ENCODE measurements at places on chromosomes 2 and 18.

GRCh38 chr2:101132202-101132601, 19.0 kb downstream of the TBC1D8 start:
- no peak for DNase-seq

- no peak for DNase-seq
Measured at GRCh38 chr18:37452015-37452414, 113.6 kb downstream of the CELF4 start.

DNA sequence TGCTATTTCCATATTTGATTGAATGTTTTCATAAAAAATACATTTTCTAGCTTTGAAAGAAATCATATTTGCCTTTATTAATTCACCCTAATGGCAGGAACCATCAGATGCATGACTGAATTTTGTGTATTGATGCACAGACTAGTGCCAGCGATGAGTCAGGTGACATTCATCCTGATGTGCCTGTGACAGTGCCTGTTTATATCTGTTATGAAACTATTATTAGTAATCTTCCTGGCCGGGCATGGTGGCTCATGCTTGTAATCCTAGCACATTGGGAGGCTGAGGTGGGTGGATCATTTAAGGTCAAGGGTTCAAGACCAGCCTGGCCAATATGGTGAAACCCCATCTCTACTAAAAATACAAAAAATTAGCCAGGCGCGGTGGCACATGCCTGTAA, 170.0 kb downstream of the TSN start:
- DNase-seq, result no peak

DNA sequence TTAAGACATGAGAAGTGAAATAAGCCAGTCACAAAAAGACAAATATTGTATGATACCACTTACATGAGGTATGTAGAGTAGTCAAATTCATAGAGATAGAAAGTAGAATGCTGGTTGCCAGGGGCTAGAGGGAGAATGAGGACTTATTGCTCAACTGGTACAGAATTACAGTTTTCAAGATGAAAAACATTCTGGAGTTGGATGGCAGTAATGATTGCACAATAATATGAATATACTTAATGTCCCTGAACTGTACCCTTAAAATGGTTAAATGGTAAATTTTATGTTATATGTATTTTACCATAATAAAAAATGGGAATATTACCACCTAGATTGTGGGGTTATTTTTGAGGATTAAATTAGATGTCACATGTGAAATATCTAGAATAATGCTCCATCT, 341.2 kb downstream of the CLIP4 start:
- DNase-seq, result no peak

DNA sequence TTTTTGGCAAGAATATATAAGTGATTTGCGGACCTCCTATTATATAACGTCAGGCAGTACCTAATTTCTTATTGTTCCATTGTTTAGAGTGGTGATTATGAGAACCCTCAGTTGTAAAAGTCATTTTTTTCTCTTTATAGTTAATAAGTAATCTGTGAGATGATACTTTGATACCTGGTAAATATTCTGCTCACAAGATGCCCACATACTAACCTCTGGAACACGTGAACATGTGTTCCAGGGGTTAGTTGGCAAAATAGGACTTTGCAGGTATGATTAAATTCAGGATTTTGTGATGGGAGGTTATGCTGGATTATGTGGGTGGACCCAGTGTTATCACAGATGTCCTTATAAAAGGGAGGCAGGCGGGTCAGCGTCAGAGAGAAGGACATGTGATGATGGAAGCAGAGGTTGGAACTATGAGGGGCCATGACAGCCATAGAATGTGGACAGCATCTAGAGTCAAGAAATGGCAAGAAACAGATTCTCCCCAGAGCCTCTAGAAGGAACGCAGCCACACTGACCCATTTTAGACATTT, 16.8 kb downstream of the MAIP1 start:
- no peak for DNase-seq

DNA sequence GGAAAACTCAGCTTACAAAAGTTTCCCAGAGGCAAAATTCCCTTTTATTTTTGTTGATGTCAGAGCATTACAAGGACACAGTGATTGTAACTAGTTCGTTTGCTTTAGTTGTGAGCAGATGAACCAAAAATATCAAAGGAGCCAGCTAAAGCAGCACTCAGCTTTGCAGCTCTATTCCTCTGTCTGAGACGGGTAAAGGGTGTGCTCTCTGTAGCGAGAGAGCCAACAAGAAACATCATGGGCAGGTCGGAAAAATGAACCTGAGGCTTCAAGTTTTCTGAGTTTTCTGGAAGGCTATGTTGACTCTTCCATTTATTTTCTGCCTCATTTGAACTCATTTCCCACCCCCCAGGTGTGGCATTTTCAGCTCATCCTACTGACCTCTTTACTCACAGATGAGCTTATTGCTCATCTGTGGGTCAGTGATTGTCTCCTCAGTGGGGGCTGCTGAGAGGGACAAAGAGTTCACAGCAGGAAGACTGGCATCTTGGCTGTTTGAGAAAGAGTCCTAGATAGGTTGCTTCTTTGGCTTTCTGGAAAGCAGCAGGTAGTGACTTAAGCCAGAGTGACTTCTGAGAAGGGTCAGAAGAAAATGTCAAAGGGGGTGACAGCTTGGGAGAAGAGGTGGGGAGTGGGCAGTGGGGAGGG, 66.6 kb upstream of the EPC2 start:
- peak; percentile 57 for DNase-seq

- no peak for DNase-seq
Measured at GRCh38 chr2:149652926-149653325, 65.4 kb upstream of the MMADHC start.

- no peak for DNase-seq
Measured at GRCh38 chr2:103788389-103788788, 1026.6 kb downstream of the TMEM182 start.

- DNase-seq, result no peak
Measured at GRCh38 chr2:238059505-238059904, 1.3 kb upstream of the SCLY start.

- no peak for DNase-seq
Measured at GRCh38 chr2:201664334-201664733, 21.0 kb upstream of the TMEM237 start.

GRCh38 chr2:56009758-56010458, 86.3 kb upstream of the EFEMP1 start:
- DNase-seq, result no peak

- no peak for DNase-seq
Measured at GRCh38 chr2:240622531-240623235, 2.6 kb upstream of the GPR35 start.

DNA sequence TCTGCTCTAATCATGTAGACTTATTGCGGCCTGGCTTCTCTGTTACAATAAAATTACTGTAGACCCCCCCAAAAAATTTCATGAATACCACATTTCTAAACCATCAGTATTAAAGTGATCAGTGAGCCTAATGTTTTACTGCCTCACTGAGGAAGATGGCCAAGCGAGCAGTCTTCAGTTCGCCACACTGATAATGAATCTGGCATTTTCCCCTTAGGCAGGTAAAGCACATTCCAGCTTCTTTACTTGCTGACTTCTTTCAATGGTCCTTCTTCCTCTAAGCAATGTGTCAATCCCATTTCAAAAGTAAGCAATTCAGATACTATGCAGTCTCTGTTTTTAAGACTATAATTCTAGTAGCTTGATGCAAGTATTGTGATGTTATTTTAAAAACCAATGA, 137.6 kb downstream of the LAMA1 start:
- no peak for DNase-seq

GRCh38 chr2:211879323-211879722, 659.3 kb downstream of the ERBB4 start:
- no peak for DNase-seq

DNA sequence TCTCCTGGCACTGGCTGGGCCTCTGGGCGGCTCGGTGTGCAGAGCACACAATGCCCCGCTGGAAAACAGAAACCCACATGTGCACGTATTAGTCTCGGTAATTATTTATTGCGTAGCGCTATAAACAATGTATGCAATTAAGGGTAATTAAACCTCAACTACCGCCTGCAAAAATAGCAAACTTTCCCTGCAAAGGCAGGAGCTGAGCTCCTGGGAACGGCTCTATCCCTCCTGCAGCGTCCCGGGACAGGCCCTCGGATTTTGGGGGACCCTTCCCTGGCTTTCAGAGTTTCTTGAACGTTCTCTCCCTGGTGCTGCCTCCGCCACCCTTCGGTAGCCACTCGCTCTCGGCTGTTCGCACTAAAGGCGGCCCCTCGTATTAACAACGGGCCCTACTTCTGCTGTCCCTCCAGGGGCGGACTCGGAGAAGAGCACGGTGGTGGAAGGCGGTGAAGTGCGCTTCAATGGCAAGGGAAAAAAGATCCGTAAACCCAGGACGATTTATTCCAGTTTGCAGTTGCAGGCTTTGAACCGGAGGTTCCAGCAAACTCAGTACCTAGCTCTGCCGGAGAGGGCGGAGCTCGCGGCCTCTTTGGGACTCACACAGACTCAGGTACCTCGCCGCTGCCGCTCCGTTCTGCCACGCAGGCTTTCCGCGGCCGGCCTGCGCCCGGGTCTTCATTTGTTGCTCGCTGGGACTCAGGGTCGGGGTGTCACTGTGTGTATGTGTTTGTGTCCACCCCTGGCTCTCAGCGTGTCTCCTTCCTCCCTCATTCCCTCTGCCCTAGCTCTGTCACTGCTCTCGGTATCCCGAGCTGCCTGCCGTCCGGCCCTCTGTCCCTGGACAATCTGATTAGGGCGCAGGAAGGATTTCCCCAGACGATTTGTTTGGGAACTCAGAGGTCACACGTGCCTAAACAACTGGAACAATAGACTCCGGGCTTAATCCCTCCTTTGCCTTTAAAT, 1.2 kb downstream of the DLX1 start:
- DNase-seq, result peak; percentile 27

DNA sequence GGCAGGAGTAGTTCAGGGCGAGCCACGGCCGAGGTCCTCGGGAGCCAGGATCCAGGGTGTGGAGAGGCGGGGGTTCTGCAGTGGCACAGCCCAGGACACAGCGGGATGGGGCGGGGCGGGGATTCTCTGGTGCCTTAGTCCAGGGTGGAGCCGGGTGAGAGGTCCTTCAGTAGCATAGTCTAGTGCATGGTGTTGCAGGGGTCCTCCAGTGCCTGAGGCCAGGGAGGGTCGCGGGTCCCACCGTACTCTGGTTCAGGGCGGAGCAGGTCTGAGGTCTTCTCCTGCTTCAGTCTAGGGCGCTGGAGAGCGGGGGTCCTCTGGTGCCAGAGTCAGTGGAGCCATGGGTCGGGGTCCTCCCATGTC, 131.1 kb downstream of the CCDC74A start:
- DNase-seq, result no peak

DNA sequence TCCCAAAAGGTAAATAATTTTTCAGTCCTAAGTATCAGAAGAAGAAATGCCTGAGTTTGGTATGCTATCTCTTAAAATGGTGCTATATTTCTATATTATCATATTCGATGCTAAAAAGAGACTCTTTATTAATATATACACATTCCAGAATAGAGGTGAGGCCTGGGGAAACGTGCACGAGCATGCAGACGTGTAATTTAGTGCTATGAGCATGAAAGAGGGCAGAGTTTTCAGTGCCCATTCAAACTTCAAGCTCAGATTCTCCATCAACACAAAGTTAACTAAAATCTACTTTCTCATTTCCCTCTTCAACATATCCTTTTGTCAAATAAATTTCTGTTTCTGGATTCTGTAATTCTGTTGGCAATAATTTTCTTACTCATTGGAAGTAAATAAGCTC, 5.7 kb upstream of the COBLL1 start:
- no peak for DNase-seq

DNA sequence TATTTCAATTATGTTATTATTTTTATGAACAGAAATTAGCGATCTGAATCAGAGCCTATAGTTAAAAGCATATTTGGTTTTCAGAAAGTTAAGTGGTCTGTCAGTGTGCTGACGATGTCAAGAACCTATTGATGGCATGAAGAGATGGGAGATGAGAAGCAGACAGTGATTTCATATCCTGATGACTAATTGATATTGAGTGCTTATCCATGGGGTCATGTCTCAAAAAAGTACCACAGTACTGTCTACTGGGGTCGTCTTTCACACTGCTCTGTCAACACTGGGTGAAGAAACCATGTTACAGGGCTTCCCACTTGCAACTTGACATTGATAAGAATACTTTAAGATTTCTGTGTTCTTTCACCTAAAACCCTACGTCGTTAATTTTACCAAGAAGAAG, 297.1 kb downstream of the AFF3 start:
- no peak for DNase-seq

DNA sequence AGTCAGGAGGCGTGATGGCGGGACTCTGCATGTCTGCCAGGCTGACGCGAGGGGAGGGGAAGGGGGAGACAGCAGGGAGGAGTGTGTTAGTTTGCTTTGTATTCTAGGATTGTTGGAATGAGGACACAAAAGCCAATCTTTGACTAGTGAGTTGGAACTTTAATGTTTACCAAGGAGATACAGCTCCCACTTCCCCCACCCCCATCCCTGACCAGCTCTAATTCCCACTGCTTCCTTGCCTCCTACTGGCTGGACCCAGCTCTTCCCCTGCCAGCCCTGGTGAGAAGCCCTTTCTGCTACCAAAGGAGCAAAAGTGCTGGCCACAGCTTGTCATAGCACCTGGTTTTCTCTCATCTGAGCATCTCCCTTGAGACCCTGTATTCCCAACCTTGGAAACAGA, 84.5 kb downstream of the CELF4 start:
- DNase-seq, result no peak

DNA sequence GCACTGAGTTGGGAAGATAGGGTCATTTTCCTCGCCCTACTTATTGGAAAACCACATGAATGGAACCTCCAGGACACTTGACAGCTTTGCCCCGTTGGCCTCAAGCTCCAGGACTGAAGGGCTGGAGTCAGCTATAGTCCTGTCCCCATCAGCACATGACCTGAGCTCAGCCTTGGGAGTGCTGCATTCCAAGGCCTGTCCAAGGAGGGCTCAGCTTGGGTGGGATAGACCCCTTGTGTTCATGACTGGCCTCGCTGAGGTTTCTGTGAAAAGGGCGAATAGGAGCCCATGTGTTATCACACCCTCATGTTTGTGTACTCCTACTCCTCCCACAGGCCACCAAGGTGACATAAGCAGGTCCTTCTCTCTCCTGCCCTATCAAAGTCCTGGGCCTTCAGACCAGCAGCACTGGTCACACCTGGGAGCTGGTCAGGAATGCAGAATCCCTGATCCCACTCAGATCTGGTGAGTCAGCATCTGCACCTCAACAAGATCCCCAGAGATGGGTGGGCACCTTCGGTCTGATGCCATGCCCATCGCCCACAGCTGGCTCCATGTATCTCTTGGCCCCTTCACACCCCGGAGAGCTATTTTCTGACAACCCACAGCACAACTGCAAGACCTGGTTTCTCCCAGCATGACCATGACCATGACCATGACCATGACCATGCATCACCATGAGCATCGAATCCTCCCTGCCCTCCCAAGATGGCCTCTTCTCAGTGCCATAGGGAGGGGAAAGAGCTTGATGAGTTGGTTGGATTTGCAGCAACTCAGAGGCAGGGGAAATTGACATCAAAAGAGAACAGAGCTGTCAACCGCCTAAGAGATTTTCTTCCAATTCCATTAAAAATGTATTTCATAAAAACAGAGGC, 83.0 kb upstream of the RAB6C start:
- DNase-seq, result no peak

DNA sequence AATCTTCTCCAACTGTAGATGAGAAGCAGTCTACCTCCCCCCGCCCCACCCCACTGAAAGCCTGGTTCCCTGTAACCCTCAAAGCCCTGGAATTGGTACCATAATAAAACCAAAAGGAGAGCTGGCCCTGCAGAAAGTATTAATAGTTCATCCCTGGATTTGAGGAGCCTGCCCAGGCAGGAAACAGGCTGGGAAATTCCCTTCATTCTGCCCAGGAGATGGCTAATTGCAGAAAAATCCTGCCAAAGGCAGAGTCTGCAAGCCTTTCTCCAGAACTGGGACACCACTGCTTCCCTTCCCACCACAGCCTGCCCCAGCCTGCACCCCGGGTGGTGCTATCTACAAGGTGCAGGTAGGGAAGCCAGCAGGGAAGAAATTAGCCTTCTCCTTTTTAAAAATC, 16.3 kb downstream of the GKN2 start:
- no peak for DNase-seq

- no peak for DNase-seq
Measured at GRCh38 chr2:218259099-218259961, 1.5 kb upstream of the GPBAR1 start.

All from iPS-NIHi11 (cell line).